ENCODE measurements at places on chromosomes 4 and X.

DNA sequence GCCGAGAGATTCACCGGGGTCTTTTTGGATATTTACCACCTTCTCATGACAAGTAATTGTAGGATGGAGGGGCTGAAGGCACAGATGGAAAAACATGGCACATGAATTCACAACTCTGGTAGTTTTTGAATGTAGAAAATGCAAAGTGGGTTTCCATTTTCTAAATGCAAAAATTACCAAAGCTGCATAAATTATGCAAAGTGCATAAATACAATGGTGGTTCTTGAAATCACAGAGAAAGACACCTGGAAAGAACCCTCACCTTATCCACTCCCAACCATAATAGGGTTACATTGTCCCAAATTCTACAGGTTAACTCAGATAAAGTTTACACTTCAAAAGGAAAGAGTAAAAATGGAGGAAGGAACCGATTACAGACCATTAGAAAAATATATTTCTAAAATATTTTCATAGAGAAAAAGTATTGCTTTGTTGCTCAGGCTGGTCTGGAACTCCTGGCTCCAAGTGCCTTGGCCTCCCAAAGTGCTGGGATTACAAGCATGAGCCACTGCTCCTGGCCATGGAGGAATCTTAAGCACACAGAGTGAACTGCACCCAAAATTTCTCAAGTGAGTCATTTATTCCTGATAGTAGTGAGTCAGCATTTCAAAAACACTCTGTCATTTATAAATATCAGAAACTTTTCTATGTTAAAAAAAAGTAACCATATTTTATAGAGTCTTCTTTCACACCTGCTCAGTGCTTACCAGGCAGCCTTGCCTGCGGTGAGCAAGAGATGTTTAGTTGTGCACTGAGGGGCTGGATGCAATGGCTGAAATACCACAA is 101.4 kb downstream of the FIP1L1 start:
- DNase-seq, result peak; percentile 95

- DNase-seq, result no peak
These were observed at the start of gene CITED1 for GRCh38 chrX:72305286-72306084. Gene CITED1, minus strand, starts transcription at chrX:72305914. Its CDS starts 3,045 bp downstream, at chrX:72302869.

DNA sequence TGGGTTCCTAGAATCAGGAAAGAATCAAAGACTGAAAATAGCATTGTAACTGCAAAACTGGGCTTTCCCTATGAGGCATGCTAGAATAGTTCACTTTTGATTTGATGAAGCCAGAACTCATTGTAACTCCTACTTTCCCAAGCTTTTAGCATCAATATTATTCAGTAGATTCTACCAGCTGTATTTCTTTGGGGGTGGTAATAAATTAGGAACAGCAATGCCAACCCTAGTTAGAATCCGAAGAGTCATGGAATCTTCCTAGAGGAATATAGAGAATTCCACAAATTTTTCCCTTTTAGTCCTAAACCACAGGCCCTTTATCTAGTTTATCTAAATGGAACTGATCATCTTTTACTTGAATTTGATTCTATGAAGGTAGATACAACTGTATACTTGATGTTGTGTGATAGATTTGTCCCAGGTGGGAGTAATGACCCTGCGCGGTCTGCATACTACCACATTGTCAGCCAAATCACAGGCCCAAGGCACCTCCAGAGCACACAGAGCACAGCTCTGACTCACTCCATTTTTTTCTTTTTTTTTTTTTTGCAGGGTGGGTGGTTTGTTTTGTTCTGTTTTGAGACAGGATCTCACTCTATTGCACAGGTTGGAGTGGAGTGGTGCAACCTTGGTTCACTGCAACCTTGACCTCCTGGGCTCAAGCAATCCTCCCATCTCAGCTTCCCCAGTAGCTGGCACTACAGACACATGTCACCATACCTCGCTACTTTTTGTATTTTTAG is 66.6 kb downstream of the EDNRA start:
- peak; percentile 74 for DNase-seq

DNA sequence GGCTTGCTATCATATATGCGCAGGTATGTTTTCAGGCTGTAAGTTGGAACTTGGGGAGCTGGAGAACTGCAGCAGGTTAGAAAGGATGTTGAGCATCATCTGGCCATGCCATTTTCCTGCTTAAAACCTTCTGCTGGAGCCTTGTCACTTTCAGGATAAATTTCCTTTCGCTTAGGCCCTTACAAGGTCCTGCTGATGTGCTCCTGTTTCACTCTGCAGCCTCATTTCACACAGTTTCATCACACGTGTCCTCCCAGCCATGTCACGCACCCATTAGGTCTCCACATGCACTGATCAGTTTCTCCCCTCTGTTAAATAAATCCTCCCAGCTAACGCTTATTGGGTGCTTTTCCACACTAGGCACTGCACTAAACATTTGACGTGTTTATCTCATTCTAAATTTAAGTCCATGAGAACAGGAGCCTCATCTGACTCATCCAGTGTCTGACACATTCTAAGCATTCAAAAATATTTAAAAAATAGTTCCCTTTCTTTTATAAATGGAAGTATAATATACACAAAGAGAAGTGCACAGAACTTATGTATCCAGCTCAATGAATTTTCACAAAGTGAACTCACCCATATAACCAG is 14.5 kb downstream of the SOD3 start:
- peak; percentile 38 for DNase-seq

GRCh38 chr4:57426779-57427395 is 316.7 kb upstream of the IGFBP7 start:
- peak; percentile 61 for DNase-seq

DNA sequence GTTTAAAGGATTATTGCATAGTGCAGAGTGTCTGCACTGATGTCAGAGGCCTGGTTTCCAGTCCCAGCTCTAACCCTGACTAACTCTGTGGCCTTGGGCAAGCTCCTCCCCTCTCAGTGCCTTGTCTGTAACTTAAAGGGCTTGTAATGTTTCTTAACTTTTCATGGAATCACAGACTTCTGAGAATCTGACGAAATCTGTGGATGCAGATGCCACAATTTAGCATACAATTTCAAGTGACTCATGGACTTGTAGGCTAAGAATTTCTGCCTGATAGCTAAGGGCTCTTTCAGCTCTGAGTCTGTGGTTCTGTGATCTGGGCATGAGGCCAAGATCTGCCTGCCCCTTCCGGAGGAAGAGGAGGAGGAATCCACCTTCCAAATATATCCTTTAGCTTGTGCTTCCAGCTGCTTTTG is 236.9 kb downstream of the AR start:
- peak; percentile 95 for DNase-seq

GRCh38 chrX:7946960-7947359 is 19.7 kb upstream of the PNPLA4 start:
- DNase-seq, result no peak

- peak; percentile 53 for DNase-seq
These were observed 269.9 kb upstream of the NRK start for GRCh38 chrX:105552395-105552794.

- peak; percentile 18 for DNase-seq
These were observed 132.6 kb downstream of the TBL1X start for GRCh38 chrX:9597361-9598035.

DNA sequence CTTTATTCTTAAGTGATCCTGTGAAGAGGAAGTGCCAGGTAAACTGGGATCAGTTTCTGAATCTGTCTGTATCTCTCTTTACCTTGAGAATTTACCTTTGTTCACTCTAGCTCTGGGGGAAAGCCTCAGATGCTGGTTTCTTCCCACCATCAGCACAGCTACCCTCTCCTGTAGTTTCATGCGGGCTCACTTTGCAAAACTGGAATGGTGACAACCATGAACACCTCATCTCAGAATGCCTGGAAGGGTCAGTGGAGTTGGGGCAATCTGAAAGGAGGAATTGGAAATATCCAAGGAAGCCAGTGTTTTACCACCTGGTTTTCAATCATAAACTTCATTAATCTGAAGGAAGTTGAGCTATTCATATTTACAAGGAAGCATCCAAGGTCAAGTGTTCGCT is 30.8 kb upstream of the DCX start:
- DNase-seq, result no peak

DNA sequence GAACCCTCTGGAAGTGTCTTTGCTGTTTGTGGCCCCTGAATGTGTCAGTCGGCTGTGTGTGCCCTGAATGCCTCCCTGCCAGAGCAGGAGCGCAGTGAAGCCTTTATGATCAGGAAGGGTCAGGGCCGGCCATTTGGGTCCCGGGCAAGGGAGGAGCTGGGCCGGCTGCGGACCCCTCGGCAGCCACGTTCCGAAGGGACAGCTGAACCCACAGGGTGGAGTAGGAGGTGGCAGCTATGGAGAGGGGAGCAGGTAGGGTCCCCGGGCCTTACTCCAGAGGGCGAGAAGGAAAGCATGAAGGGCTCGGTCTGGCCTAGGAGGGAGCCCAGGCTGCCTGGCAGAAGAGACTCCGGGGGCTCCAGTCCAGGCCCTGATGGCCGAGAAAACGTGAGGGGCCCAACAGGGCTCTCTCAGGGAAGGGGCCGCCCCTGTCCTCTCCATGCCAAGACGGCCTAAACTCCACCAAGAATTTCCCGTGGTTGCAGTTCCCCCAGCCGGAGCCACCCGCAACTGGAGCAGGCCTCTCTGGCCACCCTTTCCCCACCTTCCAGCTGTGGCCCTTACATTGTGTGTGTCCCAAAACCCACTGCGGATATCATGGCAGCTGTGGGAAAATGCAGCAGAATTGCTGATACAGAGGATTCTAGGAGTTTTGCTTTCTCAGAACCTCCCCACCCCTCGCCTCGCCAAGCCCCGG is 182.2 kb upstream of the STK26 start:
- no peak for DNase-seq

DNA sequence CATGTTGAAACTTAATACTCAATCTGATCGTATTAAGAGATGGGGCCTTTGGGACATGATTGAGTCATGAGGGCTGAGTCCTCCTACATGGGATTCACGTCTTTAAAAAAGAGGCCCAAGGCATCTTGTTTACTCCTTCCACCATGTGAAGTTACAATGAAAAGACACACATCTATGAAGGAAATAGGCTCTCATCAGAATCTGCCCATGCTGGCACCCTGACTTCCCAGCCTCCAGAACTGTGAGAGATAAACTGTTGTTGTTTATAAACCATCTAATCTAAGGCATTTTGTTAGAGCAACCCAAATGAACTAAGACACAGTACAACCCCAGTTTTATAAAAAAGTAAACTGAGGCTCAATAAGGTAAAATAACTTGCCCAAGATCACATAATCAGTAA is 32.3 kb downstream of the PPP3CA start:
- DNase-seq, result no peak

- peak; percentile 45 for DNase-seq
These were observed 2.5 kb downstream of the NYX start for GRCh38 chrX:41449615-41450014.

- DNase-seq, result no peak
These were observed 23.3 kb downstream of the F8A3 start for GRCh38 chrX:155434906-155435743.

DNA sequence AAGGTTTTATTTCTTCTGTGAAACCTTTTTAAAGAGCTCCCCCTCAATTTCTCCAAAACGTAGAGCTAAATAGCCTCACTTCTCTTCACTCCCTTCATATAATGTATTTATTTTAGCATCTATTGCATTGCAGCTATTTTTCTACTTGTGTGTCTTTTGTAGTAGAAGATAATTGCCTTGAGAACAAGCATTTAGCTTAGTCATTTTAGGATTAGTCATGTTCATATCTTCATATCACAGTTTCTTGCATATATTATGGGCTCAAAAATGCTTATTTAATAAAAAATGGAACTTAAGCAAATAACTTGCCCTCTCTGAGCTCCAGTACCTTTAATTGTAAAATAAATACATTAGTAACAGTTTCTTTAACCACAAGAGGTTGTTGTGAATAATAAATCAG is 72.1 kb upstream of the SPANXC start:
- peak; percentile 7 for DNase-seq

DNA sequence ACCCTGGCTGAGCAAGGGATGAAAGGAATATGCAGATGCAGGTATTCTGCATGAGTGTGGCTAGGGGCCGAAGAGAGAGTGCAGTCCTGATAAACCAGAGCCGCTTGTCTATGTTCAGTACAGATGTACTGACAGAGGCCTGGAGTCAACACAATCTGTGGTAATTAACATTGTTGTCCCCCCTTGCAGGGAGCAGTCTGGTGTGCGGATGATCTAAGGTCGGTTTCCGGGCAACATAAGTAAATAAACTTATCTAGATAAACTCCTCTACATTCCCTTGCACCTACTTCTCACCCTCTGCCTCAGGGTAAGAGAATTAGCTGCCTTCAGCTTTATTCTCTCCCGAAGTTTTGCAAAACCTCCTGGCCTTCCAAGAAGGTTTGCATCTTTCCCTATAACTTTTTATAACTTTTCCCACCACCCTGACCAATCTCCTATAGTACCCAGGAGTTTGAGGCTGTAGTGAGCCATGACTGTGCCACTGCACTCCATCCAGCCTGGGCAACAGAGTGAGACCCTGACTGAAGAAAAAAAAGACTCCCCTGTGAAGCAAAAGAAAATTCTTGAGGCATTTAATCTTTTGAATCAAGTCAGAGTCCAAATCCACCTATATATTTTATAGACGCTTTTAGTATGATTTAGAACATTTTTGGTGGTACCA is 26.6 kb downstream of the SNX25 start:
- peak; percentile 46 for DNase-seq

- DNase-seq, result no peak
These were observed 10.7 kb downstream of the GPRIN3 start for GRCh38 chr4:89296896-89297295.

GRCh38 chr4:122107680-122108079 is 44.5 kb upstream of the BLTP1 start:
- no peak for DNase-seq

DNA sequence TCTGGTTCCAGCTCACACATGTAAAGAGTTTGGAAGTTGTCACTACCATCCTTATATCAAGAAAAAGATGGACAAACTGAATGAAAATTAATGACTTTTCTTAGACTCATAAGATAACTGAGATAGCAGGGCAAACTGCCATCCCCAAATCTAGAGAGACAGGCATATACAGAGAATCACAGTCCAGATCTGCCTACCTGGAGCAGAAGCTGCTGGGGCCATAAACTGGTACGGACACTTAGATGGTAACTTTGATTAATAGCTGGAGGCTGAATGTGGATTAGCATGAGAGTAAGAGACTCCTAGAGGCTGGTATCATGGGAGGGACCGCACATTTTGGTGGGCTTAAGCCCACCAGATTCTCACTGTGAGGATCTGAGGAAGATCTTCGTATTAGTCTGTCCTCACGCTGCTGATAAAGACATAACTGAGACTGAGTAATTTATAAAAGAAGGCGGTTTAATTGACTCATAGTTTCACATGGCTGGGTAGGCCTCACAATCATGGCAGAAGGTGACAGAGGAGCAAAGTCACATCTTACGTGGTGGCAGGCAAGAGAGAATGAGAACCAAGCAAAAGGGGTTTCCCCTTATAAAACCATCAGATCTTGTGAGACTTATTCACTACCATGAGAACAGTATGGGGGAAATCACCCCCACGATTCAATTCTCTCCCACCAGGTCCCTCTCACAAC is 10.8 kb upstream of the POLA1 start:
- no peak for DNase-seq

DNA sequence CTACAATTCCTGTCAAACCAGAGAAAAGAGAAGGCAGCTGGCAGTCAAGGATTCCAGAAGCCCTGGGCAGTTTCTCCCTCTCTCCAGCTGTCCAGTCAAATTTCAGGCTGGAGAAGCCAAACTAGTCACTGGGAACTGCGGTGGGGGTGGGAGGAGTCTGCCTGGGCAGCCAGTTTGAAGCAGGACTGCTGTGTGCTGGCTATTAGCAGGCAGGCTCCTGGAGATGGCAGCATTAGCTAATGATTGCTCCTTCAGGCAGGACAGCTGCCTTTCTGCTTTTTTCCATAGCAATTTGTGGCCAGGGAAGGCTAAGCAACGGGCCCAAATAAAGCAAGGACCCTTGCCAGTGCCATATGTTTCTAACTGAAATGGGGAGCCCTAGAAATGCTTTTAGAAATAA is 44.7 kb upstream of the FGF13 start:
- peak; percentile 43 for DNase-seq

GRCh38 chr4:153348006-153348405 is 3.5 kb downstream of the MND1 start:
- peak; percentile 58 for DNase-seq

- DNase-seq, result peak; percentile 40
These were observed 295.4 kb upstream of the FAM241A start for GRCh38 chr4:111849746-111850284.
